ENCODE measurements at places on chromosomes 5 and 9.

GRCh38 chr5:112583166-112583565 lies 154.5 kb upstream of the APC start:
- H3K36me3 ChIP-seq: no peaks in the 10 kb centered on the region
- no peak for DNase-seq
- H3K27ac ChIP-seq: no peak overlapping the region
- peaks cover 77% of the 10 kb centered on the region for H3K27me3 ChIP-seq
- H3K4me1 ChIP-seq: no peaks in the 10 kb centered on the region
- no peak overlapping the region for H3K4me3 ChIP-seq

DNA sequence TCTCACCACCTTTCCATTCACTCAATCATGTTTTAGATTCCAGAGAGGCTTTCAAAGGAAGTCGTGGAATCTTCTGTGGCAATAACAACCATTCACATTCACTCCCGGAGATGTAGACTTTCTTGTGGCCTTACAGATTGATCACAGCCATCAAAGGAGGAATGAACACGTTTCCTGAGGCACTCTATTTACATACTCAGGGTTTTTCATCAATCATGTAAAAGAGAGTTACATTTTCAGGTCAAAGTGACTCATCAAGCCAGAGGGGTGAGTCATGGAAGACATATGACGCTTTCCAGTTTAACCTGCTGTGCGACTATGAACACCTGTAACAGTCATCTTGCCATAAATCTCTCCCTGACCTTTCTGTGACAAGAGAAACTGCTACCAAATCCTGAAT lies 39.3 kb upstream of the RAD23B start:
- peaks cover 7% of the 10 kb centered on the region for H3K4me1 ChIP-seq
- H3K36me3 ChIP-seq: no peaks in the 10 kb centered on the region
- H3K27ac ChIP-seq: peak overlapping the region; percentile 9
- no peak for DNase-seq

DNA sequence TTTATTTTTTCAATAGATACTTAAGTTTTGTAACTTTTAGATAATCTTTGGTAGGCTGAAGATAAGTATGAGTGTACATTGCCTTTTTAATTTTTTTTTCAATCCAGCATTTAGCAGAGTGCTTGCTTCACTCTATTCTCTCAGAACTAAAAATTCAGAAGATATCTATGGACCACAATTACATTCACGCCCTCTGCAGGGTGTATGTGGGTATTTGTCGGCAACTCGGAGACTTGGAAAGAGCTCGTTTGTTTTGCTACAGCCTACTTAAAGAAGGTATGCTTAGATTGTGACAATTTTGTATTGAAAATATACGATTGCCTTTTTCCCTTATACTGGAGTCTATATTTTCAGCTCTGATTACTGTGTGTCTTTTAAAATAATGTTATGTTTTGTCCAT lies 43.8 kb downstream of the ICE1 start:
- no peak overlapping the region for H3K4me3 ChIP-seq
- H3K36me3 ChIP-seq: peaks cover 35% of the 10 kb centered on the region
- H3K4me1 ChIP-seq: peaks cover 6% of the 10 kb centered on the region

DNA sequence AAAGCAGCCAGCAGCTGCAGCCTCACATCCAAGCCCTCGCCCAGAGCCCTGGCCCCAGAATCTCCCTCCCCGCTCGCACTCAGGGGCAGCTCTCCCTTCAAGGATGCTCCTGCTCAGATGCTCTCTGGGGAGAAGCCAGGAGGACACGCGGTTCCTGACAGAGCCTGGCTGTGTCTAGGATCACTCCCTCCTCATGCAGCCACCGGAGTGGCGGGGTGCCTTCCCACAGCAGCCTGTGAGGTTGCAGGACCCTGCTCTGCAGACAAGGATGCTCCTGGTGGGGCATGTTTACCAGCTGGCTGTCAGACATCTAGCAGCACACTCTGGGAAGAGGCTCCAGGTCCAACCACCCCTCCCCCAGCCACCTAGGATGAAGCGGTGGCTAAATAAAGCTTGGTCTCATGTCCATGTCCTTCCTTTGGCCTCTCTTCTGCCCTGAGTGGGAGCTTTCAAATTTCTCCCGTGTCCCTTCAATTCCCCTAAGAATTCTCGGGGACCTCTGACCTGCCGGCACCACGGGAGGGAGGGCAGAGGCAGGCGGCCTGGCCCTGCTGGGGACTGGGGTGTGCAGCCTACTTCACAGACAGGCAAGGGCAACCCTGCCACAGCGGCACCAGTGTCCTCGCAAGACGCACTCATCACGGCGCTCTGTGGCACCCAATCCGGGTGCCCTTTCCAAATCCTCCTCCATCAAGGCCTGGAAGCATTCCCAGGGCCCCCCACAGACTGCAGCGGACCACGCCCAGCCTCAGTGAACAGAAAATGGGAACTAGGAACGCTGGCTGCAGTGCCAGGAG lies 88.3 kb upstream of the SARDH start:
- H3K27me3 ChIP-seq: no peaks in the 10 kb centered on the region
- no peaks in the 10 kb centered on the region for H3K36me3 ChIP-seq
- H3K4me3 ChIP-seq: no peak overlapping the region
- H3K27ac ChIP-seq: no peak overlapping the region

- no peak for DNase-seq
- peaks cover 5% of the 10 kb centered on the region for H3K36me3 ChIP-seq
- no peak overlapping the region for H3K27ac ChIP-seq
- peaks cover 75% of the 10 kb centered on the region for H3K27me3 ChIP-seq
Measured at GRCh38 chr5:175870820-175871447, 444 bp upstream of the CPLX2 start.

- H3K36me3 ChIP-seq: peaks cover 56% of the 10 kb centered on the region
- peak overlapping the region; percentile 90 for H3K4me3 ChIP-seq
- no peak for DNase-seq
- H3K27me3 ChIP-seq: no peaks in the 10 kb centered on the region
Measured at GRCh38 chr9:97919217-97919813, 3.0 kb downstream of the TRMO start.

- no peak for DNase-seq
- H3K4me1 ChIP-seq: no peaks in the 10 kb centered on the region
- no peak overlapping the region for H3K27ac ChIP-seq
- H3K36me3 ChIP-seq: no peaks in the 10 kb centered on the region
- no peaks in the 10 kb centered on the region for H3K27me3 ChIP-seq
- no peak overlapping the region for H3K4me3 ChIP-seq
Measured at GRCh38 chr5:104080646-104081175, 518.1 kb upstream of the NUDT12 start.

DNA sequence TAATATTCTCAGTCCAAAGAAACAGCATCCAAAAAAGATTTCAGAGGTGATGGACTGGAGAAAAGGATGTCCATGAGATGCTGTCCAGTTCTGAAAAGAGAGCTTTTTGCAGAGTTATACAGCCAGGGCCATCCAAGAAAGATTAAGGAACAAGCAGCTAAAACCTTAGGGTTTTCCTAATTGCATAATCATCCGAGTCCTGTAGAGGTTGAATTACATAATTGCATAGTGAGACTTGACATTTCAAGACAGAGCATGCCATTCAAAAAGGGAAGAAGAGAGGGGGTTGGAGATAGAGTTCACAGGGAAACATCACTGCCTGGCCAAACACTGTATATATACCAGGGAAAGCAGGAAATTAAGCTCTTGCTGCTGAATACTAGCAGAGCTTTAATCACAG lies 1729.2 kb upstream of the WWC1 start:
- no peak overlapping the region for H3K4me3 ChIP-seq
- no peak overlapping the region for H3K27ac ChIP-seq
- no peaks in the 10 kb centered on the region for H3K36me3 ChIP-seq
- DNase-seq: no peak
- H3K4me1 ChIP-seq: no peaks in the 10 kb centered on the region

GRCh38 chr5:134188092-134188491 lies 11.3 kb upstream of the SKP1 start:
- H3K36me3 ChIP-seq: peaks cover 22% of the 10 kb centered on the region
- no peak for DNase-seq
- H3K27me3 ChIP-seq: no peaks in the 10 kb centered on the region
- H3K27ac ChIP-seq: no peak overlapping the region

DNA sequence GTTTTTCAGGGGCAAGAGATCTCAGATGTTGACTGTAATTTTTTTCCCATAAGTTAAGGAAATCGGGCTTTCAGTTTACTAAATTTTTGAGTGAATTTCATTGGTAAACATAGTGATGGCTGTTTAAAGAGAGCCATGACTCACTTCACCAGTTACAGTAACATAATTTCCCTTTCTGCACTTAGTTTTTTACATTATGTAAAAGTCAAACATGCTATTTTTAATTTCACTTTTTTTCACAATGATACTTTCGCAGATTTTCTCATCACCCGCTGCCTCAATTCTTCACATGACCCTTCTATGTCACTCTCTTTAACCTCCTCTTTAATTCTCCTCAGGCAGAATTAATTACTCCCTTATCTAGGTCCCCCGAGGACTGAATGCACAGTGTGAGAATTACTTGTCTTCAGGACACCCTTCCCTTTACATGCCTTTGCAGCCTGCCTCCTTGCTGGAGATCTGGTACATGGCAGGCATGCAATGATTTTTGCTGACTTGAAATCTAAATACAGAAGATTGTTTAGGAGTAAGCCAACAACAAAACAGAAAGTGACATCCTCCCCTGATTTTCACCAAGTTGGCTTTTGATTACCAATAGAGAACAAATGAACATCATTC lies 217.5 kb upstream of the S1PR3 start:
- H3K27ac ChIP-seq: no peak overlapping the region
- peaks cover 19% of the 10 kb centered on the region for H3K27me3 ChIP-seq

DNA sequence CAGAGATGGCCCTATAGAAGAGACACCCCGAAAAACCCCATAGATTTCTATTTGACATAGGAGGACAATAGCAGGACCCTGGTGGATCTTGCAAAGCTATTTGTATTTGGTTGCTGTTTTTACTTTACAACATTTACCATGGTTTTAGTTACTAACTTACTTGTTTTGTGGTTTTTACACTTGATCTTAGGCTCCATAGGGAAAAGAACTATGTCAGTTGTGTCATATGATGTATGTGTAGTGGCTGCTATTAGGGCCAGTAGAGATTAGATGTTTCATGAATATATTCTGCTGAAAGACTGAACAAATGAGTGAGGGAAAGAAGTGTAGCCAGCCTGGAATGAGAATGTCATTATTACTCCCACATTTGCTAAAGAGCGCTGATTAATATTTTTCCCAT lies 388.1 kb downstream of the SEMA5A start:
- no peaks in the 10 kb centered on the region for H3K4me1 ChIP-seq
- no peaks in the 10 kb centered on the region for H3K27me3 ChIP-seq
- no peak overlapping the region for H3K4me3 ChIP-seq
- no peaks in the 10 kb centered on the region for H3K36me3 ChIP-seq

DNA sequence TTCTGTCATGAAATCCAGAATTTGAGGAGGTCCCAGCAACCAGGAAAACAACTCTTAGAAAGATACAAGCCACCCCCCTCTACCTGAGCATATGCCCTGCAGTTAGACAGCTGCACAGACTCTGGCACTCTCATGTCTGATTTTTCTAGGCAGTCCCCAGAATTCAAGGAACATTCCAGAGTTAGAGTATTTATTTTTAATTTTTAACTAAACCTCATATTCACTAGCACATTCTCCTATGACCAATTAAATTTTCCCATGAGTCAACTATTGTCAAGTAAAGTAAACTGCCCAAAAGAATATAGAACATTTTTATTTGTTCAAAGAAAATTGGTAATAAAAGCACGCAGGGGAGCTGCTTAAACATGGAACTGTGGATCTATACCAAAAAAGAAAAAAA lies 490.5 kb upstream of the SEMA6A start:
- H3K36me3 ChIP-seq: peaks cover 4% of the 10 kb centered on the region
- DNase-seq: no peak
- no peaks in the 10 kb centered on the region for H3K4me1 ChIP-seq
- no peaks in the 10 kb centered on the region for H3K27me3 ChIP-seq
- no peak overlapping the region for H3K4me3 ChIP-seq

DNA sequence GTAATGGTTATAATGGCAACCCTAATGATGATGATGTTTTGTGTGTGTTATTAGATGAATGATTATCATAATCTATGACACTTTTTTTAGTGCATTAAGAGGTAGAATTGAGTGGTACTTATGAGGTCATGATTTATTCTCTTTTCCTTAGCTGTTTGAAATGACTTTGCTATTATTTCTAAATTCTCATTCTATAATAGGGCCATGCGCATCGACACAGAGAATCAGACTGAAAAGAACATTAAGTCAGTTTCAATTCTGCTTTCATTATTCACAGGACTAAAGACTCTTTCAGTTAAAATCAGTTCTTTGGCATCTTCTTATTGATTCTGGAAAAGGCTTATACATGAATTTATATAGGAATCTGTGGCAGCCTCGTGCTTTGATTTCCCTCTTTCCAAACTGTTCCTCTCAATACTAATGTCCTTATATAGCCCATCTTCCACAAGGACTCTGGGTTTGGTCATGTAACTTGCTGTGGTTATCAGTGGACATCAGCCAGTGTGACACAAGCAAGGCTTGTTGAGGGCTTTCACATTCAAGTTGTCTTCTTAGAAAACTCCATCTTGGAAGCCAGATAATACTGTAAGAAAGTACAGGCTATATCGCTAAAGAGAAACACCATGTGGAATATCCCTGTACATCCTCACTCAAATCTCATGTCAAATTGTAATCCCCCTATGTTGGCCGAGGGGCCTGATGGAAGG lies 140.3 kb upstream of the CHD1 start:
- H3K27me3 ChIP-seq: peaks cover 8% of the 10 kb centered on the region
- peaks cover 4% of the 10 kb centered on the region for H3K4me1 ChIP-seq
- H3K4me3 ChIP-seq: no peak overlapping the region
- H3K36me3 ChIP-seq: no peaks in the 10 kb centered on the region
- no peak overlapping the region for H3K27ac ChIP-seq
- no peak for DNase-seq

Data from effector memory CD8-positive, alpha-beta T cell (primary cell).